Fibroblast of villous mesenchyme (primary cell): ENCODE measurements at places on chromosomes 16 and 17. TPM values are rescaled to one million over a fixed set of nuclear protein-coding genes. Genes with fewer than 3 reads are reported as not detected.
A peak's percentile ranks its signal among the peaks of the same experiment; 100 is the strongest.

The NT5C3B gene
- total RNA-seq: 58.7 and 60.6 TPM in 2 replicates

DNA sequence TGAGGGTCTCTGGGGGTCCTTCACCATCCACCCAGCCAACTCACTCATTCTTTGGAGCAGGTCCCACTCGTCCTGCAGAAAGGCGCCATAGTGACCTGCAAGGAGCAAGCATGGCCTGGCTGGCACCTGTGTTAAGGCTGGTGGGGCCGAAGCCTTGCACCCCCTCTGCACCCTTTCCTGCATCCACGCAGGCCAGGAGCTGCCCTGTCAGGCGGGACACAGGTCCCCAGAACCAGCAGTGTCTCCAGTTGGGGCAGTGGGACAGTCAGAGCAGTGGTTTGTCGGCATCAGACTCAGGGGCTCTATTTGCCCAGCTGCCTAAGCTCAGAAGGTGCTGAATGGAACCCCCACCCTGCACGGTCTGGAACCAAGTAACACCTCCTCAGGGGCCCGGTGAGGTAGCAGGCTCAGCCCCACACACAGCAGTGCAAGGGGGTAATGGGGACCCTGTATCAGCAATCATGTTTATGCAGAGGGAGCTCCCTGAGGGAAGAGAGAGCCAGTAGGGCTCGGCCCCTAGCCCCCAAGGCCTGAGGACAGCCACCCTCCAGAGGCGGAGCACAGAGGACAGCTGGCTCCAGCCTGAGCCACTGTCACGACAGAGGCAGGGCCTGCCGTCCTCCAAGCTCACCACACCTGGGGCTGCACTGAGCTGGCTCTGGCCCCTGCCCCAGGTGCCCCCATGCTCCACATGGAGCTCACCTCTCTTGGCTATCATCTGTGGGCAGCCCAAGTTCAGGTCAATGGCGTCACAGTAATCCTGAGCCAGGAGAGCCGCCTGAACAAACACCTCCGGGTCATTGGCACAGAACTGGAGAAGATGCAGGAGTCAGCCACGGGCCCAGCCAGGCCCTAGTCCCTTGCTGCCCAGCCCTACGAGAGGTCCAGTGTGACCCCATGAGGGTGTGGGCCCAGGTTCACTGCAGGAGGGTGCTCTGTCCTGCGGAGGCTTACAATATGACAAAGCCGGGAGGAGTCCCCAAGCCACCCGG lies 1.9 kb downstream of the DUS1L start:
- no peak for DNase-seq

DNA sequence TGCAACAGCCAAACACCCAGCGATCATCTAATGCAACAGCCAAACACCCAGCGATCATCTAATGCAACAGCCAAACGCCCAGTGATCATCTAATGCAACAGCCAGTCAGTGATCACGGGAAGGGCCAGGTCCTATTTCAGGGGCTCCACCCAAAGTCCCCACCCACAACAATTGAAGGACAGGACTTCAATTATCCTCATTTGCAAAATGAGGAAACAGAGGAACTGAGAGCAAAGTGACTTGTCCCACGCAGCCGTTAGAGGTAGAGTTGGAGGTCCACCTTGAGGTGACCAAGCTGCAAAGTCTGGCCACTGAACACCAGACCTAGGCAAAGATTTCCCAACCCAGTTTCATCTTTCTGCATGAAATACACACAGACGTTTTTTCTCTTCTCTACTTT lies 3.7 kb downstream of the ZG16B start:
- no peak for DNase-seq

The USP43 gene
- not detected in 2 replicates for total RNA-seq

GRCh38 chr17:77374170-77374936 lies 233.6 kb downstream of the SEC14L1 start:
- DNase-seq: peak; percentile 92

DNA sequence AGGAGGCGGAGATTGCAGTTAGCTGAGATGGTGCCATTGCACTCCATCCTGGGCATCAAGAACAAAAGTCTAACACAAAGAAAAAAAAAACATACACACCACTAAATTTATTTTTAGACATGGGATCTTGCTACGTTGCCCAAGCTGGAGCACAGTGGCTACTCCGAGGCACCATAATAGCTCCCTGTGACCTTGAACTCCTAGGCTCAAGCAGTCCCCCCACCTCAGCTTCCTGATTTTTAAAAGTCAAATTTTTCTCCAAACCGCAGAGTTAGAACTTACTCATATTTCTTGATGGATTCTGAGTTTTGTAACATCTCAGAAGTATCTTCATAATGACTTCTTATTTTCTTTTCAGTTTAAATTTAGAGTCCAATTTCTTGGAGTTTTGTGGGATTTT lies 3.4 kb downstream of the CMTM4 start:
- no peak for DNase-seq

The STXBP4 gene
- total RNA-seq: 13.9 and 16.8 TPM in 2 replicates

The MYH11 gene
- under 0.01 and 0.64 TPM in 2 replicates for total RNA-seq

DNA sequence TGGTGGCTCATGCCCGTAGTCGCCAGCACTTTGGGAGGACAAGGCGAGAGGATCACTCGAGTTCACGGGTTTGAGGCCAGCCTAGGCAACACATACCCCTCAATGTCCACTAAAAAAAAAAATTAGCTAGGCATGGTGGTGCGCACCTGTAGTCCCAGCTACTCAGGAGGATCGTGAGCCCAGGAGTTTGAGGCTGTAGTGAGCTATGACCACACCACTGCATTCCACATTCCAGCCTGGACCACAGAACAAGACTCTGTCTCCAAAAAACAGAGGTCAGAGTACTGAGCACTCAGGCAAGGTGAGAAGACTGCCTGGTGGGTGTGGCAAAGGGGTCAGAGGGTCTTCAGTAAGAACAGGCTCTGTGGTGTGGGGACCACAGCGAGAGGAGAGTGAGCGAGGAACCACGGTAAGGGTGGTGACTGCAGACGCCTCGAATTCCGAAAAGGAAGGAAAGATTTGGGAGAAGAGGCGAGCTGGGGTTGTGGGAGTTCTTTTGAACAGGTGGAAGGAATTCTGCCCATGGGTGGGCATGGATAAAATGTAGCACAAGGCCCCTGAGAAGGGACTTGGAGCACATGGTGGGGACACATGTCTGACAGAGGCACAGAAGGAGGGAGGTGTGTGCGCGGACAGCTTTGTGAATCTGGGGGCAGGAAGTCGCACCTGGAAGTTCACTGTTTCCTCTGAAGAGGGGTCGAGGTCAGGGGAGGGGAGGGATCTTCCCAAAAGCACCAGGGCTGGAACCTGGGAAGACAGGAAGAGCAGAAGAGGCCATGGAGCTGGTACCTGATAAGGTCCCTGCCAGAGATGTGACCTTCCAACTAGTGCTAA lies 134.6 kb downstream of the PARN start:
- no peak for DNase-seq

- no peak for DNase-seq
Observed at GRCh38 chr17:67675481-67675880, 42.3 kb upstream of the NOL11 start.

The KIF18B gene
- total RNA-seq: 3.9 and 5.2 TPM in 2 replicates

The CIITA gene
- under 0.01 TPM in 1 of 2 replicates, not detected in the other for total RNA-seq

GRCh38 chr17:72604518-72604917 lies 483.7 kb downstream of the SOX9 start:
- no peak for DNase-seq

The PCGF2 gene
- 4.2 and 7.8 TPM in 2 replicates for total RNA-seq

DNA sequence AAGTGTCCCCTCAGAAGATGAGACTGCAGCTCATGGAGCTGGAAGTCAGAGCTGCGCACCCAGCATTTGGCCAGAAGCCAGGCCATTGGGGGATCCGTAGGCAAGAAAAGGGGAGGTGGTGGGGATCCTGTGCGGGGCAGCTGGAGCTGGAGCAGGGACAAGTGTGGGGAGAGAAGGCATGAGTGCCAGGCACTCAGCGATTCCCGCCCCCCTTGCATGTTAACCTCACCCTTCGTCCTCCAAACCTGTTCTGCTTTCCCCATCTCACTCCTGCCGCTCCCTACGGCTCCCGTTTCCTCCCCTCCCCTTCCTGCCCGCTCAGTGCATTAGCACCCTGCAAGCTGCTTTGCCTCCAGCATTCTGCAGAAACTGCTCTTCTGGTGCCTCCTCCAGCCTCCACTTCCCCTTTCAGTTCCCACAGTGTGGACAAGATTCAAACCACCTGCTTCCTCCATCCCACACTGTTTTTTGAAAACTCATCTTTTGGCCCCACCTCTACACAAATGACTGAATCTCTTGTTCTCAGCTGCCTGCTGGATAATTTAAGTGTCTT lies 5.6 kb downstream of the ALOX15 start:
- no peak for DNase-seq

- DNase-seq: peak; percentile 78
Observed at GRCh38 chr17:64418506-64419339, 28.1 kb upstream of the PECAM1 start.

- DNase-seq: no peak
Observed at GRCh38 chr17:9918352-9918751, 13.3 kb upstream of the RCVRN start.

GRCh38 chr16:82761858-82762257 lies 135.1 kb downstream of the CDH13 start:
- DNase-seq: peak; percentile 60

The ABCC3 gene
- 14.5 and 39.3 TPM in 2 replicates for total RNA-seq

DNA sequence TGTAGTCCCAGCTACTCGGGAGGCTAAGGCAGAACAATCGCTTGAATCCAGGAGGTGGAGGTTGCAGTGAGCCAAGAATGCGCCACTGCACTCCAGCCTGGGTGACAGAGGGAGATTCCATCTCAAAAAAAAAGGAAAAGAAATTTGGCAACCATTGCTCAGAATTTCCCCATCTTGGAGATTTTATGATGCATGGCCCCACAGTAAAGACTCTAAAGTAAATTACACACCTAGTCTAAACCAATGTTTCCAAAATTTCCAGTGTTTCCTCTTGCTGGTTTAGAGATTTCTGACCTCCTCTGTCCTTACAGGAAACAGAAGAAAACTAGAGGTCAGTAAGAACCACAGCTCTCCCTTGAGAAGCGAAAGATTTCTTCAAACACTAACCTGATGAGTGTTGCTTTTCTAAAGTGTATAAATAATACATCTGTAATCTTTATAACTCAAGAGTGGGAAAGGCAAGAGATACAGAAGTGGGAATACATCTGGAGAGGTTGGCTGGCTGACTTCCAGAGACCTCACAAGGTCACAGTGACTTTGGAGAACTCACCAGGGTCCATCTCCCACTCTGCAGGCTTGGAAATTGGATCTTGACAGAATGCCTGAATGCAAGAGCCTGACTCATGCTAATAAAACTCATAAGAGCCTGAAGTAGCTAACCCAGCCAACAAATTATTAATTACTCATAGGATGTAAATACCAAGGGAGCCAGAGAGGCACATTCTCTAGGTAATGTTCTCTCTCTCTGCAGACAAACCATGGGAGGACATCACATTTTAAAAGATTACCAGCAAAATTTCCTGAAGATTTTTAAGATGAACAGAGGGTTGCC lies 8.8 kb downstream of the ADAT1 start:
- DNase-seq: peak; percentile 71

The ZSCAN10 gene
- under 0.01 TPM in 1 of 2 replicates, not detected in the other for total RNA-seq

The RCVRN gene
- not detected in 2 replicates for total RNA-seq

- no peak for DNase-seq
Observed at GRCh38 chr16:64012166-64012565, 1109.7 kb downstream of the CDH11 start.

DNA sequence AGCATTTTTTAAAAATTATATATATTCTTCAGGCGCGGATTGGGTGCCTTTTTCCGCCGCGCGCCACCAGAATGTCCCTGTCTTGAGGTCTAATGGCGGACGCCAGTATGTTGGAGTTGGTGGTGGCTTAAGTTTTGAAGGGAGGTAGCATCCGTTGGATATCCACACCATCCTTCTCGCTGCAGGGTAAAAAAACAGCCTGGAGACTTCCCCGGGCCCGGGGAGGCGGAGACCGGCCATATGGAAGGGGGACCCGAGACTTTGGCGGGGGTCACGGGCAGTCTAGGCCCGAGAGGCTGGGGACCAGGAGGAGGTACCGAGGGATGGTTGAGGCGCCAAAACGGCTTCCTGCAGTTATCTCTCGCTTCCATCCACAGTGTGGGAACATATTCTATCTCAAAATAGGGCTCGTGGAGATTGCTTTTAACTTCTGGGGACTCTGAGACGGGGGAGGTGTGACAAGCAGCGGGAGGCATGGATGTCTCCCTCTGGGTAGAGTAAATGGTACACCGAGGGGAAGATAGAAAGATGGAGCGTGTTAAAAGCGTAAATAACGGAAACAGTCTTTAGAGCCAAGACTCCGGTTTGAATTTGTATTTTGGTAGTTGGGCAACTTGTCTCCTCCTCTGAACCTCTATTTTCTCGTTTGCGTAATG lies at the start of gene SF3B3:
Gene SF3B3, plus strand, starts transcription at position 74 of the 656 bp plus-strand sequence. CDS start 2,841 bp downstream, outside the sequence.
- DNase-seq: peak; percentile 48

- DNase-seq: peak; percentile 33
Observed at GRCh38 chr17:42413464-42414040, 9.5 kb downstream of the CAVIN1 start.

GRCh38 chr17:46722662-46723285 lies 95.7 kb downstream of the WNT3 start:
- DNase-seq: no peak

- no peak for DNase-seq
Observed at GRCh38 chr16:21197621-21198020, 13.8 kb downstream of the ZP2 start.

GRCh38 chr17:49473900-49474751 lies 21.0 kb upstream of the NGFR start:
- DNase-seq: no peak

- DNase-seq: no peak
Observed at GRCh38 chr17:4786516-4786915, 352 bp upstream of the VMO1 start.

- no peak for DNase-seq
Observed at GRCh38 chr16:25030420-25031131, 15.4 kb upstream of the ARHGAP17 start.

GRCh38 chr17:60941028-60941427 lies 263.4 kb downstream of the BCAS3 start:
- DNase-seq: peak; percentile 99

- peak; percentile 84 for DNase-seq
Observed at GRCh38 chr16:70777973-70778406, 23.0 kb downstream of the VAC14 start.

- DNase-seq: no peak
Observed at GRCh38 chr16:10022098-10022497, 160.1 kb downstream of the GRIN2A start.

GRCh38 chr17:62808576-62808970 lies 459 bp upstream of the MARCHF10 start:
- no peak for DNase-seq

- DNase-seq: peak; percentile 11
Observed at GRCh38 chr16:3879258-3879886, 1.1 kb downstream of the CREBBP start.

The OMG gene
- 0.43 TPM in 1 of 2 replicates, not detected in the other for total RNA-seq

DNA sequence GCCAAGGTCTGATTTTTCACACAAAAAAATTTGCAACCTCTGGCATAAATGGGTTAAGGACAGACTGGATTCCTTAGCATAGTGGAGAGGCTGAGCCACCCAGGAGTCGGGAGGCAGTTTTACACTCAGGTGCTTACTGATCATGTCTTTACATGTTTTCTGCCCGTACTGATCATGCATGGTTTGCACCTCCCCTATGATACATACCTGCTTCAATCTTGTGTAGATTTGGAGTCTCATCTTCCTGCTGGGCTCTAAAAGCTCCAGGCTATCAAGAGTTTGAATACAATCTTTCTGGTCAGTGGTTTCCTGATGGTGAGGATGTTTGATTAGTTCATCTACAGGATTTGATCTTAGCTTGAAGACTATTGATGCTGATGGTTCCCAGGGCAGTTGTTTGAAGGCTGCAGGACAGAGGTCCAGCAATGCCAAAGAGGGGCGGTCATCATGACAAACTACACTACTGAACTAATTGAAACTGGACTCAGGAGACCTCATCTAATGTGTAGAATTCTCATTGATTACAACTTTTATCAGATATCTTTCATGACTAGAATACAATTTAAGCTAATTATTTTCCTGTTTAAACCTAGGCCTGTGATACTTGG lies 6.9 kb downstream of the C1QBP start:
- DNase-seq: no peak

The CUEDC1 gene
- total RNA-seq: 21.6 and 22.9 TPM in 2 replicates

The ABCA9 gene
- total RNA-seq: 2.2 and 2.3 TPM in 2 replicates

The TNK1 gene
- under 0.01 and 2.2 TPM in 2 replicates for total RNA-seq

The HOXB3 gene
- total RNA-seq: 4.3 and 7.1 TPM in 2 replicates
